Stimulated activated CD4-positive, alpha-beta T cell treated with anti-CD3 and anti-CD28 coated beads, TNF-alpha, amount 100 ng/mL, for 1 hour (primary cell): ENCODE measurements at places on chromosomes 7 and 10.

DNA sequence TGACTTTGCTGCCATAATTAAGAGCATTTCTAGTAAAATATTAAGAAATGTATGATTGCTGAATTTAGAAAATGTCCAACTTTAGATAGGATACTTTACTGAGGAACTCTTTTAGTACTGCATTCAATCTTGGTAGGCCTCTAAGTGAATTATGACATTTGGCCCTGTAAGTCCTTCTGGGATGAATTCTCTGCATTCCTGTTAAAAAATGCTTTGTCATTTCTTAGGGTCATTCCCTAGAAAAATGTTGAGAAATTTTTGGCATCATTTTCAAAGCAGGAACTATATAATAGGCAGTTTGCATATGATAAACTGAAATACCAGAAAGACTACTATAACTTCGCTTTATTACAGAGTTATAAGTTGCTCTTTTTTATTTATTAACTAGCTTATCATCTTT, 69.3 kb upstream of the PRR15 start:
- DNase-seq = no peak

DNA sequence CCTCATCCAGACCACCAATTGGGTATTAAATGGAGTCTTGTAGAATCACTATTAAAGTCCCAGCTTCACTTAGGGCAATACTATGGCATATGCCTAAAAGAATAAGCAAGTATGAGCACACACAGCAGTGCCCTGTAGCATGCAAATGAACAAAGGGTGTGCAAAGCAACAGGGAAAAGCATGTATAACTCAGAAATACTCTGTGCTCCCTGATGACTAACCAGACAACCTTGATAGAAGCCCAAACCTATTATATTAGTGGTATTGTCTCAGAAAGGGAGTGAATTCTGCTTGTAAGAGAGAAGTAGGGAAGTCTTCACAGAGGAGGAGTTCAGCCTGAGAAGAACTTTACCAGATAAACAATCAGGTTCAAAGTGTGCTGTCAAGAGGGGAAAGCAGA, 131.2 kb downstream of the DGKI start:
- DNase-seq = no peak

- DNase-seq = no peak
Measured at GRCh38 chr10:99993701-99994689, 15.8 kb downstream of the DNMBP start.

GRCh38 chr7:35251606-35252310, 2.1 kb downstream of the TBX20 start:
- DNase-seq = no peak

GRCh38 chr10:19245889-19246752, 197.5 kb downstream of the MALRD1 start:
- no peak for DNase-seq

GRCh38 chr7:16846601-16847165, 35.1 kb downstream of the AGR3 start:
- DNase-seq = no peak

DNA sequence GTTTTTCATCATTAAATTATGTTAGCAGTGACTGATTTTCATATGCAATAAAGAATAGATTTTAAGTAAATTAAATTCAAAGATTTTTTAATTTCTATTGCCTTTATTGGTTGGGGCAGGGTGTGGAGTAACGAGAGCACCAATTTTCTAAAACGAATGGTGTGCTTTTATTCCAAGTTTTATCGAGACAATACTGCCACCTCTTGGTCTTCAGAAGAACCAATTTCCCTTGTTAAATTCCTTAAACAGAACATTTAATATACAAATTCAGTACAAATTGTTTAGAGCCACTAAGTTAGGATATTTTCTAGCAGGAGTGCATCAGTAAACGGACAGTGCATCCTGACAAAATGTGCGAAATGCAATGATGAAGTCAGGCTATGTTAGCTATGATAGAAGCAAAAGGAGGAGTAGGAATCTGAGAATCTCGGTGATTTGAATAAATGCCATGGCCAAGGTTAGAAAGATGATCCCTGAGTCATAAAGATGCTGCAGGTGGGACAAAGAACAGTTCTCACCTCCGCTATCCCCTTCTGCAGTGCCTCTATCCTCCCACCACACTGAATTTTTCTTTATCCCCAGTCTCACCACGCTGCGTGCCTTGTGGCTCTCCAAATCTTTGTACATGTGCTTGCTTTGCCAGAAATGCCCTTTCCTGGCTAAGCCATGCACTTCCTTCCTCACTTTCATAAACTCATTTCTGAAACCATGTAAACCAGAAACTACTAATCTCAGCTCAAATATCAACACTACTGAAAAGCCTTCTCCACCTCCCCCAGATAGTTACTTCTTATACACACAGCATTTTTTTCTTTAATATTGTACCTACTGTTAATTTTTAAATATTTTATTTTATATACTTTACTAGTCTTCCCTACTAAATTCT, 31.9 kb upstream of the AGBL3 start:
- DNase-seq = no peak

DNA sequence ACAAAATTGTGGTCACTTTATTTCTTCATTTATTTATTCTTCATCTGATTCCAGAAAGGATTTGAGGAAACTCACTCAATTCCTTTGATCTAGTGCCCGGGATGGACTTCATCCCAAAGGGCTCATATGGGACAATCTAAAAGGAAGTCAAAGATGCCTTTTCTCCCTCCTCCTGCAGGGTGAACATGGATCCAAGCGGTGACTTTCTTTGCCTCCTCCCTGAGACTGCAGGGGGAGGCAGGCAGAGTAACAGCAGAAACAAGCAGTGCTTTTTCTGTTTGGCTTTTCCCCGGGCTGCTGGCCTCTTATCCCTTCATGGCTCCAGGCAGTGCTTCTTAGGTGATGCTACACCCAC, 10.0 kb upstream of the DNMBP start:
- no peak for DNase-seq

- no peak for DNase-seq
Measured at GRCh38 chr7:129006636-129007414, 48.1 kb downstream of the TNPO3 start.

- no peak for DNase-seq
Measured at GRCh38 chr10:124419635-124420034, 912 bp upstream of the OAT start.

DNA sequence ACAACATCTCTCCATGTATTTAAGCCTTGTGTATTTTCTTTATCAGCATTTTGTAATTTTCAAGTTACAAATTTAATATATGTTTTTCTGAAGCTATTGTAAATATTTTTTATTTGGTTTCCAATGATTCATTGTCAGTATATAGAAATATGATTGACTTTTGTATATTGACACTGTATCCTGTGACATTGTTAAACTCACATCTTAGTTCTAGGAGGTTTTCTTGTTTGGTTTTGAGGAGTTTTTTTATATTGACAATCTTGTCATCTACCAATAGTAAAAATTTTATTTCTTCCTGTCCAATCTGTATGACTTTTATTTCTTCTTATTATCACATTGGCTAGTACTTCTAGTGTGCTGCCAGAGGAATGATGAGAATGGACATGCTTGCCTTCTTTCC, 393.7 kb downstream of the GPAM start:
- DNase-seq = no peak

GRCh38 chr7:11557627-11558026, 274.4 kb downstream of the THSD7A start:
- no peak for DNase-seq

- no peak for DNase-seq
Measured at GRCh38 chr10:78860260-78860914, 208.4 kb upstream of the ZMIZ1 start.

DNA sequence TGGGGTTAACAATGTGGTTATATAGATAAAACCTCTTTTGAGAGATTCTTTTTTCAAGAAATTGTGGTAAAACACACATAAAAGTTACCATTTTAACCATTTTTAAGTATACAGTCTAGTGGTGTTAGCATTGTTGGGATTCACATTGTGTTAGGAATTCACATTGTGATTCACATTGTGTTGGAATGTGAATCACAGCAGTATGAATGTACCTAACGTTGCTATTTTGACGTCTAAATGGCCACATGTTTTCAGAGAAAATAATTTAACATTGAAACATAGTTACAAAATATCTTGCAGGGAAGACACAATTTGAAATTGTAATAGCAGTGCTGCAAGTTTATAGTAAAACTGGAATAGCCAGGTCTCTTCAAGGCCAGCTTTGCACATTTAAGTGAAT, 129.0 kb downstream of the BICC1 start:
- no peak for DNase-seq

- DNase-seq = no peak
Measured at GRCh38 chr10:33482486-33482885, 148.0 kb upstream of the NRP1 start.

GRCh38 chr7:144384555-144385245, 18.8 kb downstream of the NOBOX start:
- DNase-seq = no peak

- no peak for DNase-seq
Measured at GRCh38 chr7:137986252-137987017, 15.5 kb downstream of the CREB3L2 start.

- DNase-seq = no peak
Measured at GRCh38 chr7:74272305-74273038, 16.7 kb upstream of the CLIP2 start.

GRCh38 chr7:92766461-92767003, 69.8 kb downstream of the CDK6 start:
- no peak for DNase-seq

DNA sequence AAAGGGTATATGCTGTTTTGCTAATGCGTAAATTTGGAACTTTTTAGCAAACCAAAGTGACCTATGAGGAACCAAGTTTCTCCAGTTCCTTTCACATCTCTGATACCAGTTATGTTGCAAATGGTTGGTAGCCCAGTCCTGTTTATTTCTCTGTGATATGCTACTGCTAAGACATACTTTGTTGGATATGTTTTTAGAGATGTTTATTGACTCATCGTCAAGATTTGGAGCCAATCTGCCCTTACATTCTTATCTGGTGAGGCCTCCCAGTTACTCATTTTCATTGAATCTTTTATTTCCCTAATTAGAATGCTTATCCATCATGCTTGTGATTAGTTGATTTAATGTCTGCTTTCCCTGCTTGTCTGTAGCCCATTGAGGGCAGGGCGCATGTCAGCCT, 58.9 kb downstream of the LRGUK start:
- no peak for DNase-seq

DNA sequence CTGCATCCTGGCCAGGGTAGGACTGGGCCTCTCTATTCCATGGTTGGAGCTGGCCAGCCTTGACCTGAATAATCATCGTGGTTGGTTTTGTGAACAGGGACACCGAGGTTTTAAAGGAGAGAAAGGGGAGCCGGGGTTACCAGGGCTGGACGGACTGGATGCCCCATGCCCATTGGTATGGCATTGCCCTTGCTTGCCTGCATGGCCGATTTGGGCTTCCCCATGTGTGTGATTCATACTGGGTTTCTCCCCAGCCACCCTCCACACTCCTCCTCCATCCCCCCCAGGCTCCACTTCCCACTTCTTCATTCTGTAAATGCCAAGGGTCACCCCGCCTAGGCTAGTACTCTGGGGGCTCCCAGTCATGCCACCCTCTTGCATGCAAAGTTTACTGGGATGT, 98.8 kb upstream of the MACROH2A2 start:
- DNase-seq = no peak

GRCh38 chr7:131021902-131022301, 287.9 kb upstream of the KLF14 start:
- DNase-seq = no peak

DNA sequence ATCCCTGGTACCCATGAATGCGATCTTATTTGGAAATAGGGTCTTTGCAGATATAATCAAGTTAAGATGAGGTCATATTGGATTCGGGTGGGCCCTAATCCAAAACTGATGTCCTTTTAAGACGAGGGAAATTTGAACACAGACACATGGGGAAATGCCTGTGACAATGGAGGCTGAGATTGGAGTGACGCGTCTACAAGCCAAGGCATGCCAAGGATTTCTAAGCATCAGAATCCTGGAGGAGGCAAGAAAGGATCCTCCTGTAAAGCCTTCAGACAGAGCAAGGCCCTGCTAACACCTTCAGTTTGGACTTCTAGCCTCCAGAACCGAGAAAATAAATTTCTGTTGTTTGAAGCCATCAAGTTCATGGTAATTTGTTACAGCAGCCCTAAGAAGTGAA, 18.5 kb downstream of the PARP12 start:
- DNase-seq = no peak

DNA sequence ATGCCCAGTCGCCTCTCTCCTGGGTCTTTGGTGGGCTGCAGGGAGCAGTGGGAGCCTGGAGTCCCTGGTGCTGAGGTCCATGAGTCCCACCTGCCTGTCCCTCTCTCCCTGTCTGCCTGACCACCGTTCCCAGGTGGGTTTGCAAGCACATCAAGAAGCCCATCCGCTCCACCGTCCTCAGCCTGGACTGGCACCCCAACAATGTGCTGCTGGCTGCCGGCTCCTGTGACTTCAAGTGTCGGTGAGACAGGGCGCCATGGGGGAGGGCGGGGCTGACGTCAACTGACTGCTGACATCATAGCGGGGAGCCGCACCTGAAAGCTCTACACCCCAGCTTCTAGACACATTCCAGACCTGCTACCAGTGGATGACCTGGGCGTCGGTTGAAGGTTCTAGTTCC, 15.2 kb downstream of the ARPC1B start:
- DNase-seq = no peak

- peak; percentile 20 for DNase-seq
Measured at GRCh38 chr7:23490357-23491135, 20.3 kb upstream of the IGF2BP3 start.

DNA sequence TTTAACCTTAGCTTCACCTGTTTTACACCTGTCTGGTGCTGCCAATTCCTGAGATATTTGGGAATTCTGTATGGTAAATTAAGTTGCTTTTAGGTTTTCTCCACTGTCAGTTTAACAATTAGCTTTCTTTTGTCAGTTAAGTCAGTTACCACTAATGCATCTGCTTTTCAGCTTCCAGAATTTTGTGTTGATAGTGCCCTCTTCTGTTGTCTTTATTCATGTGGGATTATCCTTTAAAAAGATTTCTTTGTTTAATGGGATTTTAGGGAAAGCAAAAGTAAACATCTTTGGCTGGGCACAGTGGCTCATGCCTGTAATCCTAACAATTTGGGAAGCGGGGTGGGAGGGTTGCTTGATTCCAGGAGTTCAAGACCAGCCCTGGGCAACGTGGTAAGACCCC, 8.1 kb downstream of the TFAM start:
- no peak for DNase-seq

GRCh38 chr7:14201353-14201752, 211.9 kb upstream of the ETV1 start:
- DNase-seq = no peak

- no peak for DNase-seq
Measured at GRCh38 chr10:133616371-133617130, 10.0 kb downstream of the FRG2B start.

DNA sequence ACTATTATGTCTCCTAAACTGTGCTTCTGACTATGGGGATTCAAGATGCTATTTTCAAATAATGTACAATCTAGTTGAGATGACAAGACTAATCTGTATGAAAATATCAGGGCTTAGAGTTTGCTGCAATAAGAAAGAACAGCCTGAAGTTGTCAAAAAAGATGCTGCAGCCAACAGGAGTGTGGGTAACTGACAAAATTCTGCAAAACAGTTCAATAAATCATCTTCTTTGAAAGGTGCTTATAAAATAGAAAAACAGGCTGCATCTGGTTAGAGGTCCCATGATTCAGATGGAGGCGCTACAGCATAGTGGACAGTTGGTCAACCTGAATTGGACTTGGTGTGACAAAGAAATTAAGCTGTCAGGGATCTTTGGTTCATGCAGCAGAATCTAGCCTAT, 511.0 kb downstream of the XPNPEP1 start:
- DNase-seq = no peak
